ENCODE measurements at places on chromosomes 11 and 22. TPM values are rescaled to one million over a fixed set of nuclear protein-coding genes. Genes with fewer than 3 reads are reported as not detected.
A peak's percentile ranks its signal among the peaks of the same experiment; 100 is the strongest.

GRCh38 chr11:70088735-70089250 lies 10.7 kb downstream of the ANO1 start:
- no peak overlapping the region for H3K27ac ChIP-seq
- H3K36me3 ChIP-seq: no peaks in the 10 kb centered on the region
- DNase-seq: no peak

DNA sequence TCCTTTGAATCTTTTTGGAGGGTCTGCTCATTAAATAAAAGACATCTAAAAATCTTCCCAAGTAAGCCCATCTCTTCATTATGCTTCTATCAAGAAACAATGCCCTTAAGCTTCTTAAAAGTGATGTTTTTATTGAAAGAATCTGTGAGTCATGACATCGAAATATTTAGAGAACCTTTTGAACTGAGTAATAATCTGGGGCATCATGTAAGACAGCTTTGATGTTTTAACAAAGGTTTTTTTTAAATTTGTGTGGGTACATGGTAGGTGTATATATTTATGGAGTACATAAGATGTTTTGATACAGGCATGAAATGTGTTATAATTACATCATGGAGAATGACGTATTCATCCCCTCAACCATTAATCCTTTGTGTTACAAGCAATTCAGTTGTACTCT lies 46.8 kb downstream of the PLAAT5 start:
- H3K27ac ChIP-seq: no peak overlapping the region
- H3K36me3 ChIP-seq: no peaks in the 10 kb centered on the region

DNA sequence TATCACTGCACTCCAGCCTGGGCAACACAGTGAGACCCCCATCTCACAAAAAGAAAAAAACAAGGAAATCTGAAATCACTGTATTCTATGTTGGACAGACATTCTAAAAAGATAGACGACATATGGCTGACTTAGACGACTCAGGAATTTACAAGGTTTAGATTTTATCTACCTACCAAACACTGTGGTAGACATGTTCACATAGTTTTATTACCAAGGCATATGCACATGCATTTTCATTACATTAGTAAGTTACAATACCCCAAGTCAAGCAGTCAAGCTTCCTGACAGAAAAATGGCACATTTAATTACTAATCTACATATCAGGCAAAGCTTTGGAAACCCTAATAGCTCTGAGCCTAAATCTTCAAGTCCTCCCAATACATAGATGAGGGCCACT lies 262.2 kb downstream of the TTC28 start:
- no peak overlapping the region for H3K27ac ChIP-seq
- H3K4me1 ChIP-seq: peaks cover 5% of the 10 kb centered on the region
- H3K27me3 ChIP-seq: no peaks in the 10 kb centered on the region
- DNase-seq: no peak
- H3K4me3 ChIP-seq: no peak overlapping the region

GRCh38 chr11:124198897-124199296 lies 15.8 kb downstream of the OR10D3 start:
- no peaks in the 10 kb centered on the region for H3K27me3 ChIP-seq
- H3K27ac ChIP-seq: no peak overlapping the region
- no peaks in the 10 kb centered on the region for H3K36me3 ChIP-seq

DNA sequence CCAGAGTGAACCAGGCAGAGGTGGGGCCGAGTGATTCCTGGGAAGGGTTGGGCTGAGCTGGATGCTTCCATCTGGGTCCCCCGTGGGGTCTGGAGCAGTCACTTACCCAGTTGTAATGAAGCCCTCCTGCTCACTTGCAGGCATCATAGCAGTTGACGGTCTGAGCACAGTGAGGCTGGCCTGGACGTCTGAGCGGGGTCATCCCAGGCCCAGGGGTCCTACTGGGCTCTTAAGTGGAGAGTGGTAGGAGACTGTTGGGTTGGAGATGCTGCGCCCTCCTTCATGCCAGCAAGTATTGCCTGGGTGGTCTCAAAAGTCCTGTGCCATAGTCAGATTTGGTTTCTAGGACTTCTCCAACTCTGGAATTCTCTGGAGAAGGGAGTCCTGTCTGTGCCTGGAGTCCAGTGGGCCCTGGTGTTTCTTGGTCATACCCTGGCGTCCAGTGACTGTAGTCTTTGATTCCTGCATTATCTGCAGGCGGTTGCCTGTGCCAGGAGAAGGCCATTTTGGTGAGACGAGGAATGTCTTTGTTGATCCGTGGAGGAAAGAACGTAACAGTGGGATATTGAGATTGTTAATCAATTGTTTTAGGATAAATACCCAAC lies 82.3 kb downstream of the TBC1D22A start:
- H3K27me3 ChIP-seq: no peaks in the 10 kb centered on the region
- peaks cover 5% of the 10 kb centered on the region for H3K4me1 ChIP-seq
- no peak overlapping the region for H3K27ac ChIP-seq
- H3K4me3 ChIP-seq: no peak overlapping the region
- H3K36me3 ChIP-seq: no peaks in the 10 kb centered on the region

VWCE gene
- 8.6 TPM for total RNA-seq

DNA sequence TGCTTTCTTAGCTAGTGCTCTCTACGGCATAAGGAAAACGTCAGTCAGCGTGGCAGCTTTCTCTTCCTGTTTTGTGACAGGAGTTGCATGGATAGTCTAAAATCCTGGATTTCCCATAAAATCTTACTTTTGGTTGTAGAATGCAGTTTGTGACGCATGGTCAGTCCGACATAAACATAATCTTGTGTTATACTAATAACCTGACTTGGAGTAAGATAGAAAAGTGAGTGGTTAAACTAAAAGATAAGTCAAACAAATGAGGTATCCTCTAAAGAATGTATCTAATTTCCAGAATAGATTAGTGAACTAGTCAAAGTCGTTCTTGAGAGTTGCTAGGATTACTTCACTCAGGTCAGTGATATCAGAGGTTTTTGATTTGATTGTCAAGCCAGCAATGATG lies 157.6 kb downstream of the PGR start:
- no peaks in the 10 kb centered on the region for H3K4me1 ChIP-seq
- no peak overlapping the region for H3K4me3 ChIP-seq
- no peak overlapping the region for H3K27ac ChIP-seq
- H3K27me3 ChIP-seq: no peaks in the 10 kb centered on the region
- no peaks in the 10 kb centered on the region for H3K36me3 ChIP-seq

DNA sequence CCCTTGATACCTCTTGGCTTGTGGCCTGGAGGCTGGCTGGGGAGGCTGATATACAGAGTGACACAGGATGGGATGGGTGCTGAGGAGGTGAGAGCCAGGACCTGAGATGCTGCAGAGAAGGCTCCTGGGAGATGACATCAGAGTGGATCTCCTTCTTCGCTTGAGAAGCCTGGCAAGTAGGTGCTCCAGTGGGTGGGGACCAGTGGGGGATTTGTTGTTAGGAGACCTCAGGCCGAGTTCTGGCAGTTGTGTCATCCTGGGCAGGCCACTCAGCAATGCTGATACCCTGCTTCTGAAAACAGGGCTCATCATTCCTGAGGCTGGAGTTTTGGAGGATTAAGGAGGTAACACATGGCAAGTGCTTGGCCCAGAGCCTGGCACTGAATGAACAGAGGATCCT lies 1.9 kb upstream of the NDUFV1 start:
- H3K27ac ChIP-seq: no peak overlapping the region
- peaks cover 6% of the 10 kb centered on the region for H3K4me1 ChIP-seq
- peaks cover 16% of the 10 kb centered on the region for H3K36me3 ChIP-seq
- H3K27me3 ChIP-seq: peaks cover 5% of the 10 kb centered on the region
- no peak for DNase-seq

RBMXL2 gene
- total RNA-seq: not detected

FAM180B gene
- total RNA-seq: 0.62 TPM

DNA sequence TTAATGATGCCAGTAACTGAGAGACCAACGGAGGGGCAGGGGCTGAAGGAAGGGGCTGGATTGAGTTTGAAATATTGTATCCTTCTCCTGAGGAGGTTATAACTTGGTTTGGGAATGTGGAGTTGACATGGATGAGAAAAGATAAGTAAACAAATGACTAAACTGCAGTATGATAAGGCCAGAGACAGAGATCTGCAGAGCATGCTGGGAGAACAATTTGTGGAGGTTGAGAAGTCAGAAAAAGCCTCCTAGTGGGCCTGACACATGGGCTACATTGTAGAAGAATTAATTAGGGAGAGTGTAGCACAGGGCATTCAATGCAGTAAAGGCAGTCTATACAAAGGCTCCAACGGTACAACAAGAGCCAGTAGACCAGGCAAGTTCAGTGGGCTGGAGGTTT lies 55.9 kb downstream of the SPON1 start:
- no peaks in the 10 kb centered on the region for H3K36me3 ChIP-seq
- H3K4me3 ChIP-seq: no peak overlapping the region
- DNase-seq: no peak
- no peaks in the 10 kb centered on the region for H3K27me3 ChIP-seq
- H3K4me1 ChIP-seq: no peaks in the 10 kb centered on the region
- no peak overlapping the region for H3K27ac ChIP-seq

GRCh38 chr11:9895006-9895405 lies 231.1 kb downstream of the SWAP70 start:
- no peak for DNase-seq
- H3K27me3 ChIP-seq: no peaks in the 10 kb centered on the region
- H3K4me1 ChIP-seq: peaks cover 10% of the 10 kb centered on the region
- no peak overlapping the region for H3K4me3 ChIP-seq

MACROD1 gene
- total RNA-seq: 28.7 TPM

- no peak overlapping the region for H3K27ac ChIP-seq
- peaks cover 14% of the 10 kb centered on the region for H3K4me1 ChIP-seq
- no peak overlapping the region for H3K4me3 ChIP-seq
- H3K36me3 ChIP-seq: no peaks in the 10 kb centered on the region
Measured at GRCh38 chr11:71505001-71505400, 22.1 kb upstream of the KRTAP5-7 start.

GRCh38 chr11:60910281-60910687 lies 3.7 kb upstream of the TMEM109 start:
- no peaks in the 10 kb centered on the region for H3K27me3 ChIP-seq
- H3K4me3 ChIP-seq: no peak overlapping the region
- peaks cover 18% of the 10 kb centered on the region for H3K4me1 ChIP-seq
- no peak for DNase-seq

DNA sequence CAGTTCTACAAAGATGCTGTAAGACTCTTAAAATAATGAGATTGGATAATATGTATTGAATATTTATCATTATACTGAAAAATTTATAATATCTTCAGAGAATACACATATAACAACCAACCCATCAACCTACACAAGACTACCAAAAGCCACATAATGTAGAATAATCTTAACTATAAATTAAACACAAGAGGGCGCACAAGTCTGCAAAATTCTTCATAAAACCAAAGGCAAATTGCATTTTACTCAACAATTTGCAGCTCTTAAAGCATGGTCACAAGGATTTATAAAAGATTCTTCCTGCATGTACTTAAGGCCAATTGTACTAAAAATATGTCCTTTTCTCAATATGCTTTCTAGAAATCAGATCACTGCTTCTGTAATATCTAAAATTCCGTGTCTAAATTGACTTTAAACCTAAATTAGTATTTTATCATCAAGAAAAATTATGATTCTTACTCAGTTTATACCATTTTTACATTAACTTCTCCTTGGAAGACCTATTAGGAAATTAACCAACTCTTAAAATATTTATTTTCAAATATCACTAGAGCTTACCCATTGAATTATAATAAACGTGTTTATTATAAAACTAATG lies 79.0 kb downstream of the TTC28 start:
- H3K27ac ChIP-seq: no peak overlapping the region
- H3K27me3 ChIP-seq: no peaks in the 10 kb centered on the region
- no peak overlapping the region for H3K4me3 ChIP-seq
- H3K36me3 ChIP-seq: no peaks in the 10 kb centered on the region

- peak overlapping the region; percentile 97 for H3K4me3 ChIP-seq
- DNase-seq: no peak
Measured at GRCh38 chr11:3796346-3796745, 1.0 kb downstream of the NUP98 start.

CNGA4 gene
- total RNA-seq: not detected

DNA sequence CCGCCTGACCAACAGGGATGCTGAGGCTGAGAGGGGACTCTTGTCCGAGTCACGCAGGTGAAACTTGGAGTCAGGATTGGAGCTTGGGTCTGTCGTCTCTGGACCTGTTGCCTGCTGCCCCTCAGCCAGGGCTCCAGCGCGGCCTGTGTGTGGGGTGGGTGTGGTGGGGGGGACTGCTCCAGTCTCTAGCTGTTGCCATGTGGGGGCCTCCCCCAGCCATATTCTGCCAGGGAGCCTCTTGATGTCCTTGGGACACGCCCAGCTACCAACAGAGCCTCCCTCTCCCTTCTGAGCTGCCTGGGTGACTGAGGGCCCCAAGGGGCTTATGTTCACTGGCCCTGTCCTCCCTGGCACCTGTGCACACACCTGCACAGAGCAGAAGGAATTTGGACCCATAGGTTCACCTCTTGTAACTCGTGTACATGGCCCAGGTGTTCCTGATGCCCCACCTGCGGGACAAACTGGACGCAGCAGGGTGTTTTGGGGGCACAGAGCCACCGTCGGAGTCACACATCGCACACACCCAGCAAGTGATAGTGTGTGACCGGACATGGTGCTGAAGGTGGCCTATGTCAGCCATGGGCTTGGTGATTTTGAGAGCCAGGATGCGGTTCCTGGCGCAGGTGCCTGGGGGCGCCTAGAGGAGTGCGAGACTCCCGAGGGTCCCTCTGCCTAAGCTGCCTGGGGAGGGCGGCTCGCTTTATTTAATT lies 252.3 kb downstream of the TBC1D22A start:
- H3K4me3 ChIP-seq: no peak overlapping the region
- no peaks in the 10 kb centered on the region for H3K27me3 ChIP-seq
- DNase-seq: no peak
- no peak overlapping the region for H3K27ac ChIP-seq

DNA sequence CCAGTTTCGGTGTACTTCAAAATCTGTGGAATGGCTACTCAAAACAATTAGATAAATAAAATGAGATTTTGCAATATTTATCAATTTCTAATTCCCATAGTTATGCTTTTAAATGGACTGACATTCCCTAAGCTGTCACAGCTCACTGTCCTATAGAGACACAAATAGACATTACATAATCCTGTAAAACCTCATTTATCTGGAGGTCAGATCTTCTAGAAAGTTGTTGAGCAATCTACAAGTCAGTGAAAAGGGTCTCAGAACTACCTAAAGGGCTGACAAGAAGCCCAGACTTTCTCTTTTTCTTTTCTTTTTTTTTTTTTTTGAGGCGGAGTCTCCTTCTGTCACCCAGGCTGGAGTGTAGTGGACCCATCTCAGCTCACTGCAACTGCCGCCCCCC lies 12.0 kb downstream of the ALG8 start:
- no peak overlapping the region for H3K27ac ChIP-seq
- H3K27me3 ChIP-seq: no peaks in the 10 kb centered on the region
- no peaks in the 10 kb centered on the region for H3K4me1 ChIP-seq
- no peak overlapping the region for H3K4me3 ChIP-seq

ENTHD1 gene
- not detected for total RNA-seq

LZTR1 gene
- 54.3 TPM for total RNA-seq

BEST1 gene
- total RNA-seq: 8.6 TPM

SLC22A8 gene
- total RNA-seq: not detected

DNA sequence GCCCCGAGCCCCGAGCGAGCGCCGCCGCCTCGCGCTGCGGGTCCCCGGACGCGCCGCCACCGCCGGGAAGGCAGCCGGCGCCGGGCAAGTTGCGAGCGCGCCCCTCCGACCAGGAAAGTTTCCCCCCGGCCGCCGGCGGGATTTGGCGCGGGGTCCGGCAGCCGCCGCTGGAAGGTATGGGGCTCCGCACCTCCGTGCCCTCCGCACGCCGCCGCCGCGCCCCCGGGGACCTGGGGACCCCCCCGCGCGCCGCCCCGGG lies 281 bp downstream of the TSPAN18 start:
- peaks cover 31% of the 10 kb centered on the region for H3K4me1 ChIP-seq
- DNase-seq: no peak
- H3K36me3 ChIP-seq: no peaks in the 10 kb centered on the region
- no peaks in the 10 kb centered on the region for H3K27me3 ChIP-seq
- H3K27ac ChIP-seq: peak overlapping the region; percentile 44
- peak overlapping the region; percentile 77 for H3K4me3 ChIP-seq

GRCh38 chr11:19642185-19643158 lies 70.2 kb upstream of the NAV2 start:
- H3K36me3 ChIP-seq: no peaks in the 10 kb centered on the region
- H3K27me3 ChIP-seq: no peaks in the 10 kb centered on the region
- no peaks in the 10 kb centered on the region for H3K4me1 ChIP-seq
- no peak overlapping the region for H3K4me3 ChIP-seq
- no peak overlapping the region for H3K27ac ChIP-seq
